ENCODE measurements at places on chromosomes 5 and 9.

DNA sequence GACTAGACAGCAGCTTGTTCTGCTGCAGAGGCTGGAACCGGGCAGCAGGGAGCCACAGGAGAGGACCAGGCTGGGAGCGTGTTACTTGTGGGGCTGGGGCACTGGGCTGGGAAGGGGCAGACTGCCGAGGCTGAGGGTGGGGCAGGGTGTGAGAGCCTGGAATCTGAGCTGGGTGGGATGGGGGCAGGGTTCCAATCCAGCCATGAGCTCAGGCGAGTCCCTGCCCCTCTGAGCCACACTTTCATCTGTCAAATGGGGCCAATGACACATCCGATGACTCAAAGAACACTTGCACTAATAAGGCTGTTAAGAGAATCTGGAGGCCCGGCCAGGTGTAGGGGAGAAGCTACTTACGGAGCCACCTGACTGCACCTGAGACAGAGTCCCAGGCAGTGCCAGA is 18.7 kb upstream of the WDR38 start:
- DNase-seq, result no peak

GRCh38 chr5:84546686-84547085 is 162.0 kb upstream of the EDIL3 start:
- no peak for DNase-seq

- no peak for DNase-seq
Observed at GRCh38 chr5:74919041-74919440, 52.9 kb upstream of the FAM169A start.

DNA sequence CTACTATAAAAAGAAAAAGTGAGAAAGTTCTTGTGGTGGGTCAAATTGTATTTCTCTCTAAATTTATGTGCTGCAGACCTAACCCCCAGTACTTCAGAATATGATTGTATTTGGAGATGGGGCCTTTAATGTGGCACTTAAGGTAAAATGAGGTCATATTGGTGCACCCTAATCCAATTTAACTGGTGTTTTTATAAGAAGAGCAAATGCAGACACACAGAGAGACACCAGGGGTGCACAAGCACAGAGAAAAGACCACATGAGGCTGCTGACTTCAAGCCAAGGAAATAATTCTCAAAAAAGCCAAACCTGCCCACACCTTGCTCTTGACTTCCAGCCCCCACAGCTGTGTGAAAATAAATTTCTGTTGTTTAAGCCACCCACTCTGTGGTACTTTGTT is 80.2 kb upstream of the HTR4 start:
- DNase-seq, result no peak

DNA sequence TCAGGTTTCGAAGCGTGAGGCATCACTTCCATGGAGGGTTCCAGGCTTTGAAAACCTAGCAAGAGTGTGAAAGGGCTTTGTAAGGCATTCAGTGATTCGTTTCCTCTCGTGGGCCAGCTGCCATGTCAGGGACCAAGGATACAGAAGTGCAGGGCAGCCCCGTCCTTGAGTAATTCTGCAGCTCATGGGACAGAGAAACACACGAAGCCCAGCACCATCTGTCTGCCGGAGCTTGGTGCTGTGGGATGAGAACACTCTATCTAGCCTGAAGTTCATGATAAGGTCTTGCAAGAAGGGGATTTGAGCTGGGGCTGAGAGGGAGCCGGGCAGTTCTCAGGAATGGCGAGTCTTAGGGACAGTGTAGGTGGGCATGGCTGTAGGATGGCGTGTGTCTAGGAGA is 55.8 kb downstream of the ANKRD33B start:
- no peak for DNase-seq

- no peak for DNase-seq
Observed at GRCh38 chr9:85118990-85119755, 449.6 kb downstream of the NTRK2 start.

GRCh38 chr5:135738564-135738875 is 95.9 kb upstream of the SLC25A48 start:
- DNase-seq, result no peak

- DNase-seq, result no peak
Observed at GRCh38 chr5:76497986-76498717, 95.1 kb downstream of the IQGAP2 start.

DNA sequence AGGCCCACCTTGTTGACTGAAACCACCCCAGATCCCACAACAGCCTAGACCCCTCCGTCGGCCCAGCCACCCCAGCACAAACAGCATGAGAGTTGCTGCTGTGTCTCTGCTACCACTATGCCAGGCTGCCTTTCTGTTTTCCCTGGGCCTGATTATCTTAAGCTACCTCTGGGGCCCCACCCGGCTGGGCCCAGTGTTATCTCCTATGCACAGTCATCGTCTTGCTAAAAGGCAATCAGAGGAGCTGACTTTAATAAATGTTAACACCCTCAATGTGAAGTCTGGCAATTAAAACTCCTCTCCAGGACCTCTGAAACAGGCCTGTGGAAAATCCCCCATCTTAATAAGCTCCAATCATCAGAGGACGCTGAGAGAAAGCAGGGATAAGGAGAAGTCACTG is 144.9 kb downstream of the FAM114A2 start:
- DNase-seq, result no peak

- no peak for DNase-seq
Observed at GRCh38 chr5:87122151-87122977, 145.3 kb upstream of the RASA1 start.

DNA sequence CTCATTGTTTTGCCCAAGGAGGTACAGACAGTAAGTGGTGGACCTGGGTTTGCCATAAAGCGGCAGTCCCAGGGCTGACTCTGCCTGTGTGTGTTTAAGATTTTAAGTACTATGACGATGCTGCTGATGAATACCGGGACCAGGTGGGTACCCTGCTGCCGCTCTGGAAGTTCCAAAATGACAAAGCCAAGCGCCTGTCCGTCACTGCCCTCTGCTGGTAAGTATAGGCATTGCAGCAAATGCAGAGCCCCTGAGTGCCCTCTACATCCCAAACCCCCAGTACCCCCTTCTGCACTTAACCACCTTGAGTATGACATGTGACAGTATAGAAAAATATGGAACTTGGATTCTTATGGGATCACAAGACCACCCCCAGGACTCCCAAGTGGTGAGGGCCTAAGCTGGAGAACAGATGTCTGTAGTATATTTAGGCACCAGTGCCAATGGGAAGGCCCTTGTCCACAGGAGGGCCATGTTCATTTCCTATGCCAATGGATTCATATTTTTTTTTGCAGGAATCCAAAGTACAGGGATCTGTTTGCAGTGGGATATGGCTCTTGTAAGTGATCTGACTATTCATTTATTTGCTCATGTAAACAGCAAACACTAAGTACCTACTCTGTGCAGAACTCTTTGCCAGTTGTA is 22.0 kb downstream of the ENHO start:
- DNase-seq, result peak; percentile 16

DNA sequence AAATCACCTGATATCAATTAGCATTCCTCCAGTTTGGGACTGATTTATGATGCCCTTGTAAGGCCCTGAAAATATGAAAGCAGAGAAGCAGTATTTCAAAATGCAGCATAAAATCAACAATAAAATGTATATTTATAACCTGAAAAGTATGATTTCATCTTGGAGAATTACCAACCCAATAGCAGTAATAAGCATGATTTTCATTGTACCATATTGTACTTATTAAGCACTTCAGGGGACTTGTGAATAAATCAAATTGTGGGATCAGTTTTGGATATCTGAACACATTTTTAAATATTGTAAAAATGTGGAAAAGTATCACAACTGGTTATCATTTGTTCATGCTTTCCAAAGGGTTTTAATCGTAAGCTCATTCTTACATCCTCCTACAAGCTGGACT is 250.8 kb downstream of the DMRT2 start:
- no peak for DNase-seq

DNA sequence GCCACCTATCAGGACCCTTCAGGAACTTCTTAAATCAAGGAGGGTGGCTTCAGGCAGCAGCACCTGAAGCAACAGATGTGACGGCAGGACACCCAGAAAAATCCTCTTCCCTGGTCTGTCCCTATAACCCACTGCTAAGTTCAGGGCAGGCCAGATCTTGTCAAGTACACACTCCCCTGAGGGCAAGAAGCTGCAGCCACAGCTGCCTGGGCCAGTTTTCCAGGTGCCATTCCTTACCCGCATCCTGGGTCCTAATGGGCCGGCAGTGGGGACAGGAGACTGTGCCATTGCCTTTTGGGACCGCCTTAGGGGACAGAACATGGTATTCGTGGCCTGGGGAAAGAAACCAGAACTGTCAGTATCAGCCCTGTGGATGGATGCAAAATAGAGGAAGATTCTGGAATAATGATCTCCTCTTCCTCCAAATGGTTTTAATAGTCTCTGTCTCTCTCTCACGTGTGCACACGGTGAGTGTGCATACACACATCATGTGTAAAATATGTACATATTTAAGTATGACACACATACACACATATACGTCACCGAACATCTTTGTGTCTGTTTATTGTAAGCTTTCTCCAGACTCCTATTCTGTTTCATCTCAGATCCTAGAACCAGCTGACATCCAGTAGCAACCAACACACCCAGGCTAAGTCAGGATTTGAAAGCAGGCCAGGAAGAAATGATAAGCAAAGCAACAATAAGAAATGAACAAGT is 14.0 kb downstream of the ORM2 start:
- DNase-seq, result no peak

GRCh38 chr9:128643519-128644300 is 12.9 kb downstream of the DYNC2I2 start:
- DNase-seq, result no peak

- no peak for DNase-seq
Observed at GRCh38 chr5:23703940-23704855, 196.8 kb downstream of the PRDM9 start.

- DNase-seq, result no peak
Observed at GRCh38 chr9:37692622-37693221, 42.0 kb downstream of the FRMPD1 start.

- DNase-seq, result no peak
Observed at GRCh38 chr9:113373256-113373655, 3.5 kb downstream of the HDHD3 start.
